ENCODE measurements at places on chromosomes 1 and 21. TPM values are rescaled to one million over a fixed set of nuclear protein-coding genes. Genes with fewer than 3 reads are reported as not detected.

- no peak for DNase-seq
These were observed 51.3 kb upstream of the GFI1 start for GRCh38 chr1:92538048-92538412.

GRCh38 chr21:34262469-34262845, 101.3 kb upstream of the KCNE2 start:
- DNase-seq = no peak

The SPRR1A gene
- total RNA-seq = not detected

The OR2M3 gene
- total RNA-seq = not detected

The S1PR1 gene
- total RNA-seq = 22.4 TPM

The KRTAP13-2 gene
- not detected for total RNA-seq

- no peak for DNase-seq
These were observed 57.0 kb downstream of the SASS6 start for GRCh38 chr1:100075773-100076172.

DNA sequence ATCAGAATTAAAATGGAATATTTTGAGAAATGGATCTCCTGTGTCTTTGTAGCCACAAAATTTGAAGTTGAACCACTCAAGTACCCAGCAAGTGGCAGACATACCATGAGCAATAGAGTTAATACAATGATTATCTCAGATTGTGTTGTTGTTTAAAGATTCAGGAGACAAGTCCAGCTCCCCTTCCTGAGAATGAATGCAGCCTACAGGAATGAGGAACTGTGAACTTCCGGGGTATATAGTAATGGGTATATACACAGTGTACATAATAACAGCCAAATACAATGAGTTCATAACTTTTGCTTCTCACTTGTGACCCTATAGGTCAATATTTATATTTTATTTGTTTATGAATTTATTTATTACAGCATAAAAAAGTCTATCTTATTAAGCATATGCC, 445.0 kb downstream of the SETD4 start:
- no peak for DNase-seq

DNA sequence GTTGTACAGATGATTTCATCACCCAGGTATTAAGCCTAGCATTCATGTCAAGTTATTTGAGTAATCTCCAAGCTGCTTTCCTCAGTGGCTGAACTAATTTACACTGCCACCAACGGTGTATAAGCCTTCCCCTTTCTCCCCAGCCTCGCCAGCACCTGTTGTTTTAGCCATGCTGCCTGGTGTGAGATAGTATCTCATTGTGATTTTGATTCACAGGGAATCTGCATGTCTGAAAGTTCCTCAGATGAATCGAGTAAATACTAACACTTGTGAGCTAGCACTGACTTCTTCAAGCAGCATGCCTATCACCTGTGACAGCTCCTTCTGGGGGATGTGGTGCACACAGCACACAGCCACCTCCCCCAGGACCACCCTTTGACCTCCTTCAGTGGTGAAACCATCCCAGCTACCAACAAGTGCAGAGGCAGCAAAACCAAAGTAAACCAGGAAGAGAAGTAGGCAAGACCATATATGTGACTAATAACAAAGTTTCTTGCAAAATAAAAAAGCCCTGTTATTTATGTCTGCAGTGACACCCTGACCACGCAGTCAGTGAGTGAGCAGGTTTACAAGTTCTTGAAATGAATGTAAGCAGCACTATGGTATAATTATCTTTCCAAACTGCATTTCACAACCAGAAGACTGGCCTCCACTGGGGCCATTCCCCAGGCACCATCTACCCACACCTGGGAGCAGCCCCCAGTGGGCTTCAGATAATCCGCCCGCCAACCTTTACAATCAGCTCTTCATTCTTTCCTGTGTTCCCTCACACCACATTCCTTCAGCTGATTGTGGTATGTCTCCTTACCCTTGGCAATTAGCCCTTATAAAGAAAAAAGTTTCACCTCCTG, 173.8 kb downstream of the ETS2 start:
- DNase-seq = peak; percentile 46

- no peak for DNase-seq
These were observed 1.0 kb downstream of the ZNF496 start for GRCh38 chr1:247330548-247331171.

DNA sequence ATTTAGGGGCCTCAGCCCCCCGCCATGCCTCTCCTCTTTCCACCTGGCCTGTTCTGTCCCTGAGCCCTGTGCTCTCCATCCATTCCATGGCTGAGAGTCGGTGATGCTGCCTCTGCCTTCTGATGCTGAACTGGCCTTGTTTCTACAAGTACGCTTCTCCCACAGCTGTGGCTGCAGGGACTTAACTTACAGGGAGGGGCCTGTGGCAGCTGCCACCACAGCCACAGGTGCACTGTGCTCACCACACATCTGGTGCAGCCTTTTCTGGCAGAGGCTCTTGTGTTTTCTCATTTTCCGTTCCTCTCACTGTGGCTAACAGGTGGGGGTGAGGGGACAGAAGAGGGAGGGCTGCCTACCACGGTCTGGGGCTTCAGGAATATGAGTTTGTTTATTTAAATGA, 4.2 kb downstream of the FMO1 start:
- DNase-seq = peak; percentile 82

DNA sequence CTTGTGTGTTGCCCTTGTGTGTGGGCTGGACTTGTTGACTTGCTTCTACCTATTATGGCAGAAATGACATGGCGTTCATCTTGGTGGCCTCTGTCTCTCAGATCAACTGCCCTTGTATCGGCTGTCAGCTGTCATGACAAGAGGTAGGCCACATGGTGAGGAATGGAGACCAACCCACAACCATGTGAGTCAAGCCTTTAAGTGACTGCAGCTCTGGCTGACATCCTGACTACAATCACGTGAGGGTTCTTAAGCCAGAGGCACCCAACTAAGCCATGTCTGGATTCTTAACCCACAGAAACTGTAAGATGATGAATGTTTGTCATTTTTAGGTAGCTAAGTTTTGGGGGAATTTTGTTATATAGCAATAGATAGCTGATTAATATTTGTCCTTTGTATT, 82.1 kb downstream of the KCND3 start:
- no peak for DNase-seq

DNA sequence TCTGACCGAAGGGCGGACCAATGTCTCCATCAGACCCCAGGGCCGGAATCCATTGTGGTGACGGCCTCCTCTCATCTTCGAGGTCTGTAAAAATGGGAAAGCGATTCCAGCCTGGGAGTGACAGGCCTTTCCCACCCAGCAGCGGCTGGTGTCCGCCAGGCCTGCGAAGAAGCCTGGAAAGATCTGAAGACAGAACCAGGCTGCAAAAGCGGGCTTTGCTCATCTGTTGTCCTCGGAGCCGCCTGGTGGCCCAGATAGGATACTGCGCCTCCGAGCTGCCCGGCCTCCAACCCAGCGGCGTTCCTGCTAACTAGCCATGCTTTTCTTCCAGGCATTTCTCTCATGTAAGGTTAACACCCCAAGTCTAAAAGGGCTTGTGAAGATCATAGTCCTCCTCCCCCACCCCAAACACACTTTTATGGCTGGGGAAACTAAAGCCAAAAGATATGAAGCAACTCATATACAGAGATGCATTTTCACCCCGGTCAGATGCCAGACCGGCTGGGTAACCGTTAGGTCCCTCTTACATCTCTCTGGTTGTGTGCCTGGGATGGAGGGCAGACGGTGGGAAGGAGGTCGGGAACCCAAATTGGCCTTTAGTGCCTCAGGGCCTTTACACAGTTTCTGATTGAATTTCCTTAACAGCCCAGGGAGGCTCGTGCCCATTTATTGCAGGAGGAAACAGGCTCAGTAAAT, 1.9 kb upstream of the DHRS3 start:
- peak; percentile 85 for DNase-seq

- DNase-seq = peak; percentile 56
These were observed 217.7 kb downstream of the URB2 start for GRCh38 chr1:229843627-229844238.

GRCh38 chr1:19750101-19750881, 49.4 kb downstream of the TMCO4 start:
- no peak for DNase-seq

DNA sequence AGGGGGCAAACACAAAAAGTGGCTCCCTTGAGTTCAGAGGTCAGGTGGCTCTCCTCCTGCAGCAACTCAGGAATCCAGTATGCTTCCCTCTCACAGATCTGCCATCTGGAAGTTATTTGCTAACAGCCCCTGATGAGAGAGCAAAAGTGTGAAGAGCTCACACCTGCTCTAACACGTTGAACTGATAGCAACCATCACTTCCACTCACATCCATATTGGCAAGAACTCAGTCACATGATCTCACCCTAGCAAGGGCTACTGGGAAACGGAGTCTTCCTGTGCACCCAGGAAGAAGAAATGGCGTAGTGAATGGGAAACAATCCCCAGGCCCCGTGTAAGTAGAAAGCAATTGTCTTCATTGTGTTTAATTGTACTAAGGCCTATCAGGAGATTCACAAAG, 20.7 kb upstream of the SLC45A1 start:
- no peak for DNase-seq

DNA sequence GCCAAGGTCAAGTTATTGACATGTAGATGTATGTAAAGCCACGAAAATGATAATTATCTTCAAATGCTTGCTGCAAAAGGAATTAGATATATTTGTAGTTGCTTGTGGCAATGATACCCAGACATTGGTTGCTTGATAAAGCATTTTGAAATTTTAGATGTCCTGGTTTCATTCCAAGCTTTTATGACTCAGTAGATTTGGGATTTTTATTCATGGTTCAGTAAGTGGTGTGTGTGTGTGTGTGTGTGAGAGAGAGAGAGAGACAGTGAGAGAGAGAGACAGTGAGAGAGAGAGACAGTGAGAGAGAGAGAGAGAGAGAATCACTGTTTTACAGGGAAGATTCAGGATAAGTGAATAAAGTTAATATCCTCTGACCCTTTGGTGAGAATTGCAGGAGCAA, 498.2 kb upstream of the C1orf87 start:
- no peak for DNase-seq

DNA sequence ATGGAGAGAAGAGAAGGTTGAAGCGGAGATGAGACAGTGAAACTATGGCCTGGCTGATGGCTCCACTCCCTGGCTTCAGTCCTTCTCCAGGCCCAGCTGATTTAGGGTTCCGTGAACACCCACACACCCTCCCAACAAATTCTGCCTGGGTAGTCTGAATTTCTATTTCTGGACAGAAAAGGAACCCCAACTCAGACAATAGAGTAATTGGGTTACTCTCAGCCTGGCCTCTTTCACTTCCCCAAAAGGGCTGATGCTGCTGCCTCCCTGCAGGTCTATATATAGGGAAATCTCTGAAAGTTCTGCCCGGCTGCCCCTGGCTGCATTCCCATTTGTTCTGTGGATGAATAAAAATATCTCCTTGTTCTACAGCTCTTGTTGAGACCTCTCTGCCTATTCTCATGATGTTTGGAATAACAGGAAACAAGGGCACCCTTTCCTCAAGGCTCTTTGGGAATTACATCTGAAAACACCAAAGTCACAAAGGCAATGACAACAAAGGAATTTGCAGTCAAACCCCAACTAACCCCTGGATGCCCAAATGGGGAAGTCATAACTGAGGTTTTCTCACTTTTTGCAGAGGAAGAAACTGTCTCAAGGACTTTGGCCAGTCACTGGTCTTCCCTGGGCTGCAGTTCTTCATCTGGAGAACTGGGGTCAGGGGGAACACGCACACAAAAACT, 11.4 kb upstream of the ZSCAN20 start:
- no peak for DNase-seq

DNA sequence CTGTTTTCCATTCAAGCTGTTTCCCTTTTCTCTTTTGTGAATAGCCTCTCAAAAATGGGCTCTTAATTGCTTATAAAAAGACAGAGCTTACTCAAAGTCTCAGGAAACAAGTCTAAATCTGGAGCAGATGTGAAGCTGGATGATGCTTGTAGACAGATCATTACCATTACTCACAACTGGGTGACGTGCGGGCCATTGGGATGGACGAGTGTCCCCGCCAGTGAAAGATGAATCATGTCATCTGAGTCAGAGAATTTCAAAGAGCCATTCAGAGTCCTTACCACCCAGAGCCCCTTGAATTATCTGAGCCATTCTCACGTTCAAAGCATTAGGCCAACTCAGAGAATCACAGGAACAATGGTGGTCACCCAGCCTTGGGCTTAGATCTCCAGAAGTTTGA, 134.6 kb downstream of the HUNK start:
- no peak for DNase-seq

The RAP1GAP gene
- 5.2 TPM for total RNA-seq

DNA sequence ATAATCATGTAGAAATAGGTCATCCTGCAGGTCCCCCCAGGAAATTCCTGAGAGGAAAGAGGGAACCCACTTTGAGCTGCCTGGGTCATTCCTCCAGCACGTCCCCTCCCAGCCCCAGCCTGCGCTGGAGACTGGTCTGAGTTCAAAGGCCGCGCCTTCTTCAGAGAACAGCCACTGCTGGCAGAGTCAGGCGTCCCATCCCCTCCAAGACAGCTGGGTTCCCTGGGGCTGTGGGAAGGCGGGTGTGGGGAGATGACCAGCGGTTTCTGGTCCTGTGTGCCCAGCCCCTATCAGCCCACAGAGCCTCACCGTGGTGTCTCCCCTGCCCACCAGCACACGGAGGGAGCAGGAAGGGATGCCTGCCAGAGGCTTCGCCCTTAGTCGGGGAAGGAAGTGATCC, 18.0 kb upstream of the TRAPPC10 start:
- DNase-seq = no peak

GRCh38 chr1:27570784-27571183, 33.2 kb downstream of the AHDC1 start:
- no peak for DNase-seq

GRCh38 chr1:38992412-38993111, 1.5 kb downstream of the AKIRIN1 start:
- no peak for DNase-seq

DNA sequence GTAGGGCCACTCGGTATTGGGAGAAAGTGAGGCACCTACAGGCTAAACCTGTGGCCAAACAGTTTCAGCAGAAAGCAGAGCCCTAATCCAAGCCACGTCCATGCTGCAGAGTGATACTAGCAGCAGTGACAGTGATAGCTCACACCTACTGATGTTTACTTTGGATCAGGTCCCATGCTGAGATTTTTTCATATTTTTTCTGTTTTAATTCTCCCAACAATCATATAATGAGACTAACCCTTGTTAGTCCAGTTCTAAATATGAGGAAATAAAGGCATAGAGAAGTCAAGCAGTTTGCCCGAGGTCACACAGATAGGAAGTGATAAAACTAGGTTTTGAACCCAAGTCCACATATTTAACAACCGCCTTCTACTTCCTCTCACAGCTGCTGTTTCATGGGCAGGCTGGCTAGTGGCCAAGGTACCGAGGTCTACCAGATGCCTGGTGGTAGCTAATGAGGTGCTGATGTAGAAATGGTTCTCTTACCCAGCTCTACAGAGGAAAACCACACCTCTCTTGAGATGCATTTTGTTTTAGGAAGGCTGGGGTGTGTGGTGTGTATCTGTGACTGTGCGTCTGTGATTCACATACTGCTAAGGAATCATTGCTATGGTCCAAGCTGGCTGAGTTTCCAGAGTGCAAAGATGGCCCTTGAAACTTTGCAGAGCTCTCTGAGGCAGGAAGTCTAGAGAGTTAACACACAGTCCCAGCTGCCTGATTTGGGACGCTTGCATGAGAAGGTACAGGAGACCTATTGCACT, 80.3 kb upstream of the ARTN start:
- DNase-seq = peak; percentile 94

The RGS1 gene
- total RNA-seq = not detected

The LCE1D gene
- not detected for total RNA-seq

The TCHHL1 gene
- not detected for total RNA-seq

- no peak for DNase-seq
These were observed 330.9 kb downstream of the RRAGC start for GRCh38 chr1:38528623-38529022.

The INKA2 gene
- total RNA-seq = 22.1 TPM

- no peak for DNase-seq
These were observed 104.4 kb downstream of the RHOU start for GRCh38 chr1:228839656-228840055.

GRCh38 chr1:179883745-179884138, 1.7 kb downstream of the TOR1AIP1 start:
- DNase-seq = no peak

The GBP7 gene
- not detected for total RNA-seq

Measured in SJCRH30 (cell line).